ENCODE measurements at places on chromosomes 13 and 19.
A peak's percentile ranks its signal among the peaks of the same experiment; 100 is the strongest.

GRCh38 chr13:32878163-32878562 is 138.1 kb upstream of the KL start:
- no peak for DNase-seq

- DNase-seq = no peak
These were observed 16.9 kb upstream of the CYP2S1 start for GRCh38 chr19:41175801-41176777.

DNA sequence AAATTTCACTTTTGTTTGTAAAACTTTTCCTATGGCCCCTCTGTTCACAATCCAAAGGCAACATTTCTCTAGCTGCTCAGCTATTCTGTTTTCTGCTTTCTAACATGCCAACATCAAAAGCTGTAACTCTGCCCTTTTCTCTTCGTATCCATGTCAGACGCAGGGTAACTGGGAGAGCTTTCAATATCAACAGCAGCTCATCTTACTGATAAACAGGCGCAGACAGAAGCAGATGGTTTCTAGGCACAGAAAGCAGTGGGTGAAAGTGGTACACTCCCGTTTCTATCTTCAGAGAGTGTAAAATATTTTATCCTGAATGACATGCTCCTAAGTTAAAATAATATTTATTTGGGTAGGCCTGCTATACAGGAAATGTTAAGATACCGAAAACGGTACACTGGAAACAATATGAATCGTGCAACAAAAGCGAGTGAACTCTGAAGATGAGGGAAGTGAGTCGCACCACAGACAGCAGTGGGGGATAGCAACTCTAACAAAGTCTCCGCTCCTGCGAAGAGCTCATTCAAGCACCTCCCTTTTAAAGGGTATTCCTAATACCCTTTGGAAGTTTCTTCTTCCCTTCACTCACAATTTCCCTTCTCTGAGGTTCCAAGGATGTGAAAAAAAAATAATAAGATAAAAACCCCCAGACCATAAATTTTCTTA is 798.3 kb downstream of the GPC5 start:
- DNase-seq = peak; percentile 68

GRCh38 chr13:111483621-111483987 is 163.2 kb downstream of the TEX29 start:
- DNase-seq = no peak
